ENCODE measurements at places on chromosomes 7 and 10.

GRCh38 chr10:22491931-22492615 is 146.8 kb downstream of the SPAG6 start:
- DNase-seq, result no peak

- DNase-seq, result no peak
These were observed 206.3 kb upstream of the PRSS1 start for GRCh38 chr7:142542942-142543341.

- no peak for DNase-seq
These were observed 19.1 kb downstream of the DNAJB6 start for GRCh38 chr7:157355784-157356511.

- DNase-seq, result no peak
These were observed 205.8 kb upstream of the TEX47 start for GRCh38 chr7:89001306-89001705.

GRCh38 chr7:78011642-78012041 is 213.1 kb downstream of the PHTF2 start:
- DNase-seq, result no peak

DNA sequence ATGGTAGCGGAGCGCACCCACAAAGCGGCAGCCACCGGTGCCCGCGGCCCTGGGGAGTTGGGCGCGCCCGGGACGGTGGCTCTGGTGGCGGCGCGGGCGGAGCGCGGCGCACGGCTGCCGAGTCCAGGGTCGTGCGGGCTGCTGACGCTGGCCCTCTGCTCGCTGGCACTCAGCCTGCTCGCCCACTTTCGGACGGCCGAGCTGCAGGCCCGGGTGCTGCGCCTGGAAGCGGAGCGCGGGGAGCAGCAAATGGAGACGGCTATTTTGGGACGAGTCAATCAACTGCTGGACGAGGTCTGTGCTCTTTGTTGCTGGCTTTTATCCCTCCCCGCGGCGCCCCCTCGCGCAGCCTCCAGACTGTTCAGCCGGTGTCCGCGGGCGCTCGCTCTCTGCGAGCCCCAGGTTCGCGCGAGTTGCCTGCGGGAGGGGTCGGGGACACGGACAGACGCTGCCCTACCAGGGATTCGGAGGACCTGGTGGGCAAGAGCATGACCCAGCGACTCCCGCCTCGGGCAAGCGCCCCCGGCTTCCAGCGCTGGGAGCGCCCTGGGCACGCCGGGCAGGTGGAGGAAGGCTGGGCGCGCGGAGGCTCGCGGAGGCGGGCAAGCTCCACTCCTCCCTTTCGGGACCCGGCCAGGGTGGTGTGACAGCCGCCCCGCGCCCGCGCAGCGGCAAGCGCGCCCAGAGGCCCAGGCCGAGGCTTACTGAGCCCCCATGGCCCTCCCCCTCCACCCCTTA is 887 bp downstream of the COL13A1 start:
- no peak for DNase-seq

DNA sequence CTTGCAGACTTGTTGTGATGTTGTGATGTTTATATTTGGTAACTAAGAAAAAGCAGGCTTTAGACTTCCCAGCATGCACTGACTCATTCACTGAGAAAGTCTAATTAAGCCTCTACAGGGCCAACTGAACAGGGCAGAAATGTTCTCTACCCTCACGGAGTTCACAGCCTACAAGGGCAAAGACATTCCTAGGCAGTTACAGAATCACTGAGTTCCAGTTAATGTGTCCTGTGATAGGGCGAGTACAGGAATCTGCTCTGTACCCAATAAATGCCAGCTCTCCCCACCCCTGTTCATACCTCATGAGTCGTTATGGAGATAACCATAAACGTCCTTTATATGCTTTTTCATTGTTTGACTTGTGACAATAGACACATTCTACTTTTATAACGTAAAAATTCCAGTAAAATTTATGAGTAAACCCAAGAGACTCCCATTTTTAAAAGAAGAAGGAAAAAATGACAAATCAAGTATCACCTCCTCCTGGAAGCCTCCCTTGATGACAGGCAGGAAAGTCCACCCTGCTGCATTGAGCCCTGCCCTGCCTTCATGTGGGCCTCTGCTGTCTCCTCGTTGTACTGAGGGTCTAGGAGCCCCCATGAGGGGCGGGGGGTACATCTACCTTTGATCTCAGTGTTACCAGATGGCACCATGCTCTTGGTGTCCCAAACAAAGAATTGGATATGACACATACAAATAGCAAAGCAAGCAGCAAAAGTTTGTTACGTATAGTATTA is 14.3 kb downstream of the MUC12 start:
- no peak for DNase-seq

GRCh38 chr7:311796-312195 is 21.8 kb downstream of the FOXL3 start:
- no peak for DNase-seq

GRCh38 chr10:114472877-114473253 is 68.6 kb upstream of the AFAP1L2 start:
- no peak for DNase-seq

DNA sequence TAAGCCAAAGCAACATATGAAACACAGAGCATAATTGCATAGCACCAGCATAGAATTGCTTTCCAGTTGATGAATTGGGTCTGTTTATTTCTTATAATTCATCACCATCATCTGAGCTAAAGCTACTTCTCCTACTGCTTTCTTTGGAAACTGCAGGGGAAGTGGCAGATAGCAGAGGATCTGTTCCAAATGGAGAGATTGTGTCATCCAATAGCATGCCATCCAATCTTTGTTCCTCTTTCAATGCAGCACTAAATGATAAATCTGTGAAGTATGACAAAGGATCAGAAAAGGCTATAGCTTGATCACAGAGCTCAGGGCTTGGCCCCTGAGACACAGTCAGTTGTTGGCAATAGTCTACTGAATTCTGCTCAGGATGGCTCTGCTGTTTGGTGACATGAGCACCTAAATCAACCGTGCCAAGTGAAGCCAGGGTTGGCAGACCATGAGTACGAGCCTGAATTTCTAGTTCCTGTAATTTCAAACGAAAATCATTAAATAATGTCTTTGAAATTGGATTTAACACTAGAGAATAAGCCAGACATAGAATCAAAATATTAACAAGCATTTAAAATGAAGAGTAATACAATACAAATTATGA is 90.0 kb downstream of the TFEC start:
- DNase-seq, result no peak

- DNase-seq, result no peak
These were observed 16.5 kb upstream of the TPST1 start for GRCh38 chr7:66188645-66189044.

GRCh38 chr10:4916086-4916716 is 47.0 kb upstream of the AKR1C1 start:
- no peak for DNase-seq

DNA sequence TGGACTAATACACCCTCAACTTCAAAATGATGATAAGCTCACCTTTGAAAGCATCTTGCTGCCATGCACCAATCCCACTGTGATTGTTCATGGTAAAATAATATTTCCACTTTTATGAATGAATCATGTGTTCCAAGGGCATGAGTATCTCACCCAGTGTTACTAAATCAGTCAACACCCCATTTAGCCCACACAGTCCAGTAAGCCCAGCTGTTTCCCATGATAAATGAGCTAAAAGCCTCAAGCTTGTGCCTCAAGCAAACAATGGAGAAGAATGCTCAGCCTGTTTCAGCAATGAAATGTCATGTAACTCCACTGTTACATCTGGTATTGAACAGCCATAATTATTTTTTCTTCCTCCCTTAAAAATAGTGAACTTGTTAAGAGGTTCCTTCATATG is 442.5 kb downstream of the XPNPEP1 start:
- no peak for DNase-seq

Data from GM12892 (cell line).